Small intestine (tissue), 16 donors: ENCODE measurements at places on chromosomes 12 and 14. TPM values are rescaled to one million over a fixed set of nuclear protein-coding genes. Genes with fewer than 3 reads are reported as not detected.

- peak; percentile 64 for DNase-seq
- no peaks in the 10 kb centered on the region for H3K36me3 ChIP-seq
- peaks cover 22% of the 10 kb centered on the region for H3K4me1 ChIP-seq
- H3K27me3 ChIP-seq: no peaks in the 10 kb centered on the region
Observed at GRCh38 chr12:57579677-57580465, 11.1 kb upstream of the PIP4K2C start.

GRCh38 chr12:92973614-92974013, 44.5 kb upstream of the EEA1 start:
- no peaks in the 10 kb centered on the region for H3K36me3 ChIP-seq
- no peaks in the 10 kb centered on the region for H3K4me1 ChIP-seq
- no peak overlapping the region for H3K4me3 ChIP-seq
- no peak overlapping the region for H3K27ac ChIP-seq

- H3K36me3 ChIP-seq: no peaks in the 10 kb centered on the region
Observed at GRCh38 chr12:54555670-54556257, 6.4 kb downstream of the PDE1B start.

- peaks cover 18% of the 10 kb centered on the region for H3K4me1 ChIP-seq
- peaks cover 6% of the 10 kb centered on the region for H3K36me3 ChIP-seq
- H3K27ac ChIP-seq: no peak overlapping the region
- no peak overlapping the region for H3K4me3 ChIP-seq
- DNase-seq: no peak
Observed at GRCh38 chr14:89613260-89614008, 196.4 kb upstream of the FOXN3 start.

DNA sequence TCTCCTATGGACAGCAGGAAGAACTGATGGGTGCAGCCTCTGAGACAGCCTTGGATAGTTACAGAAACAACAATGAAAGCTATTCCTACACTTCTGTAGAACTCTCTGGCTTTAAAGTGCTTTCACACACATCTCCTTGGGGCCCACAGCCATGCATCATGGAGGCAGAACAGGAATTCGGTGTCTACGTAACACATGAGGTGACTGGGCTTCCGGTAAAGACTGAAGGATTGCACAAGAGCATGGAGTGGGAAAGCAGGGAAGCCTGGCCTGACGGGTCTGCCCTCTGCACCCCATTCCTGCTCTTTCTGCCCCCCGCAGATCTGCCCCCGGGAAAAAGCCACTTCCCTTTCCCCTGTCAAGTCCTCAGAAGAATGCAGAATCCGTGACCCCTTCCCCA, 82.6 kb downstream of the VWF start:
- DNase-seq: no peak
- no peak overlapping the region for H3K4me3 ChIP-seq
- peaks cover 2% of the 10 kb centered on the region for H3K27me3 ChIP-seq
- H3K4me1 ChIP-seq: no peaks in the 10 kb centered on the region
- H3K27ac ChIP-seq: no peak overlapping the region
- no peaks in the 10 kb centered on the region for H3K36me3 ChIP-seq

GRCh38 chr12:46454981-46455380, 82.4 kb upstream of the SLC38A2 start:
- H3K27me3 ChIP-seq: no peaks in the 10 kb centered on the region
- peaks cover 3% of the 10 kb centered on the region for H3K4me1 ChIP-seq
- H3K4me3 ChIP-seq: no peak overlapping the region
- H3K36me3 ChIP-seq: no peaks in the 10 kb centered on the region
- no peak for DNase-seq
- H3K27ac ChIP-seq: no peak overlapping the region

GRCh38 chr14:92021523-92021922, 18.3 kb downstream of the TRIP11 start:
- no peaks in the 10 kb centered on the region for H3K4me1 ChIP-seq
- H3K27ac ChIP-seq: no peak overlapping the region
- no peaks in the 10 kb centered on the region for H3K27me3 ChIP-seq
- H3K4me3 ChIP-seq: no peak overlapping the region

GRCh38 chr12:9708853-9709252, 24.0 kb downstream of the CLECL1 start:
- H3K27me3 ChIP-seq: no peaks in the 10 kb centered on the region
- H3K27ac ChIP-seq: no peak overlapping the region
- H3K4me3 ChIP-seq: no peak overlapping the region
- no peaks in the 10 kb centered on the region for H3K4me1 ChIP-seq
- no peaks in the 10 kb centered on the region for H3K36me3 ChIP-seq

DNA sequence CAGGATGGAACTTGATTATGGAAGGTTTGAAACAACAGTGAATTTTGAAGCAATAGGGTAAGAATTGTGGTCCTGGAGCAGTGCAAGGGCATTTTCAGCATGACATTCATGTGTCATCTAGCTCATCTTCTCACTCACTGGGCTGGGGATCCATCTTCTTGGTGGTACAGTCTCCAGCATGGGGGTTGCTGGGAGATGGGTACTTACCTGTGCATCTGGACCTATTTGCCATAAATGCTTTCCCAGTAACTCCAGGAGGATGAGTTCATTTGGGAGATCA, 7.2 kb downstream of the HSP90AA1 start:
- DNase-seq: no peak
- H3K4me1 ChIP-seq: no peaks in the 10 kb centered on the region
- peaks cover 11% of the 10 kb centered on the region for H3K36me3 ChIP-seq
- H3K27me3 ChIP-seq: no peaks in the 10 kb centered on the region
- H3K4me3 ChIP-seq: no peak overlapping the region

- H3K27ac ChIP-seq: no peak overlapping the region
- H3K4me3 ChIP-seq: no peak overlapping the region
Observed at GRCh38 chr12:24931666-24932405, 17.1 kb downstream of the BCAT1 start.

GRCh38 chr12:84696908-84697540, 215.6 kb downstream of the SLC6A15 start:
- no peaks in the 10 kb centered on the region for H3K27me3 ChIP-seq
- no peak overlapping the region for H3K27ac ChIP-seq
- no peak overlapping the region for H3K4me3 ChIP-seq
- no peaks in the 10 kb centered on the region for H3K4me1 ChIP-seq

DNA sequence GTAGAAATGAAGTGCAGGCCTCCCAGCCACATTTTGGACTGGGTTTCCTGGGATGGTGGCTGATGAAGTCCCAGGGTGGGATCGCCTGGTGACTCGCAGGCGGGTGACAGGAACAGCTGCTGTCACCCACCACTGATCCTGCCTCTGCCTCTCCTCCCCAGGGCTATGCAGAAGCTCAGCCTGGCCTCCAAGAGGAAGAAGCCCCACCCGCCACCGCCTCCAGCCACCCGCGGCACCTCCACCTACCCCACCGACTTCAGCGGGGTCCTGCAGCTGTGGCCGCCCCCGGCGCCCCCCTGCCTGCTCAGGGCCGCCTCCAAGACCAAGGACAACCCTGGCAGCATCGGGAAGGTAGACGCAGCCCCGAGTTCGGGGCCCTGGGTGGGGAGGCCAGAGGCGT, 28.3 kb downstream of the KIF26A start:
- H3K4me3 ChIP-seq: no peak overlapping the region
- H3K27me3 ChIP-seq: no peaks in the 10 kb centered on the region
- DNase-seq: no peak
- no peaks in the 10 kb centered on the region for H3K36me3 ChIP-seq
- no peak overlapping the region for H3K27ac ChIP-seq

DNA sequence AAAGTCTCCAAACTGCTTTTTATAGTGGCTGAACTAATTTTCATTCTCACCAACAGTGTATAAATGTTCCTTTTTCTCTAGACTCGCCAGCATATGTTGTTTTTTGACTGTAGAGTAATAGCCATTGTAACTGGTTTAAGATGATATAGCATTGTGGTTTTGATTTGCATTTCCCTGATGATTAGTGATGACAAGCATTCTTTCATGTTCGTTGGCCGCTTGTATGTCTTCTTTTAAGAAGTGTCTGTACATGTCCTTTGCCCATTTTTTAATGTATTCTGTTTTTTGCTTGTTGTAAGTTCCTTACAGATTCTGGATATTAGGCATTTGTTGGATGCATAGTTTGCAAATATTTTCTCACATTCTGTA, 404.9 kb downstream of the FLRT2 start:
- no peaks in the 10 kb centered on the region for H3K36me3 ChIP-seq
- peak overlapping the region; percentile 35 for H3K4me3 ChIP-seq
- no peaks in the 10 kb centered on the region for H3K27me3 ChIP-seq

GRCh38 chr14:103126873-103127304, 3.6 kb downstream of the TNFAIP2 start:
- H3K27me3 ChIP-seq: peaks cover 3% of the 10 kb centered on the region
- peaks cover 26% of the 10 kb centered on the region for H3K4me1 ChIP-seq
- no peak overlapping the region for H3K27ac ChIP-seq

GRCh38 chr12:126480451-126480850, 1415.2 kb downstream of the AACS start:
- H3K27ac ChIP-seq: no peak overlapping the region
- no peaks in the 10 kb centered on the region for H3K27me3 ChIP-seq
- no peak overlapping the region for H3K4me3 ChIP-seq
- no peaks in the 10 kb centered on the region for H3K4me1 ChIP-seq
- no peaks in the 10 kb centered on the region for H3K36me3 ChIP-seq
- DNase-seq: no peak

DNA sequence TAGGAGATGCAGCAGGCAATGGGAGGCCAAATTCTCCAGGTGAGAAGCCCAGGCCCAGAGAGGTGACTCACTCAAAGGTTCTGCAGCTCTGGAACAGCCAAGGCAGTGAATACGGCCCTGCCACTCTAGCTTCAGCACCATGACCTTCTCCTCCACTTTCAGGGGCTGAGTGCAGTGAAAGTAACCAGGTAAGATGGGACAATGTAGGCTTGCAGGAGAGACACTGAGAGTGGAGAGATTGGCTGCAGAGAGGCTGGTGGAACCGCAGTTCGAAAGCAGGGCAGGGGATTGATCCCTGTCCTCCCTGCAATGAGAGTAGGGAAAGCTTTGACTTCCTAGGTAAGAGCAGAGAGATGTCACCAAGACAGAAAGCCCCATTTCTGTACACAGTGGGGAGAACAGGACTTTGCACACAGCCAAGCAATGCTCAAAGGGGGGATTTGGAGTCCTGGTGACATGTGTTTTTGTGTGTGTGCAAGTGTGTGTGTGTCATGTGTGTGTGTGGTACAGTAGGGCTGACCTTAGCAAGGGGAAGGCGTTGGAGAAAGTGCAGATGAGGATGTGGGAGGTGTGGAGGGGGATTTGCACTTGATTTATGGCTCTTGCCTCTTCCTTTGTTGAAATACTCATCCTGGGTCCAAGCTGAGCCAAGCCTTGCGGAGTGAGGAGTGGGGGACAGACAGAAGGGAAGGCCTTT, 12.7 kb downstream of the DHRS2 start:
- no peaks in the 10 kb centered on the region for H3K36me3 ChIP-seq
- no peak for DNase-seq
- no peaks in the 10 kb centered on the region for H3K4me1 ChIP-seq
- no peak overlapping the region for H3K27ac ChIP-seq
- no peaks in the 10 kb centered on the region for H3K27me3 ChIP-seq

GRCh38 chr12:95790917-95791849, 619 bp upstream of the NTN4 start:
- H3K27ac ChIP-seq: peak overlapping the region; percentile 37
- H3K27me3 ChIP-seq: peaks cover 3% of the 10 kb centered on the region
- peak overlapping the region; percentile 66 for H3K4me3 ChIP-seq
- peaks cover 5% of the 10 kb centered on the region for H3K36me3 ChIP-seq

DNA sequence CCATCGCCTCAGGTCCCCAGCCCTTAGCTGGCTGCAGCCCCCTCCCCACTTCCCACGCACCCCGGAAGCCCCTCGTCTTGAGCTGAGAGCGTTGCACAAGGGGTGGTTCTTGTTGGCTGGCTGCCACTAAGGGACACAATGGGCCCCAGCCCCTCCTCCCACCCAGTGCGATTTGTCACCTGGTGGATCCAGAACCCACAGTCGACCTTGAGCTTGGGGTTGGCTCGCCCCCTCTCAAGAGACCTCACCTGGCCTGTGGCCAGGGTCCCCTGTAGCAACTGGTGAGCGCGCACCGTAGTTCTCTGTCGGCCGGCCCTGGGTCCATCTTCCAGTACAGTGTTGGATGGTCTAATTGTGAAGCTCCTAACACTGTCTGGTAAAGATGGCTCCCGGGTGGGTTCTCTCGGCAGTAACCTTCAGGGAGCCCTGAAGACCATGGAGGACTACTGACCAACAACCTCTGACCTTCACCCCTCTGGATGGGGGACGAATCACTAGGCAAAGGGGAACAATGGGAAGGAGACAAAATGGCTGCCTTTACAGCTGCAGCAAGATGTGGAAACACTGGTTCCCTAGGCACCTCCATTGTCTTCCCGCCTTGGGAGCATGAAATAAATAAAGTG, 6.6 kb downstream of the PHB2 start:
- peak overlapping the region; percentile 98 for H3K27ac ChIP-seq
- peak; percentile 80 for DNase-seq
- H3K4me1 ChIP-seq: peaks cover 6% of the 10 kb centered on the region
- H3K36me3 ChIP-seq: peaks cover 8% of the 10 kb centered on the region

GRCh38 chr12:105470601-105471000, 140.1 kb downstream of the C12orf75 start:
- no peaks in the 10 kb centered on the region for H3K4me1 ChIP-seq
- H3K36me3 ChIP-seq: no peaks in the 10 kb centered on the region
- no peak overlapping the region for H3K27ac ChIP-seq

DNA sequence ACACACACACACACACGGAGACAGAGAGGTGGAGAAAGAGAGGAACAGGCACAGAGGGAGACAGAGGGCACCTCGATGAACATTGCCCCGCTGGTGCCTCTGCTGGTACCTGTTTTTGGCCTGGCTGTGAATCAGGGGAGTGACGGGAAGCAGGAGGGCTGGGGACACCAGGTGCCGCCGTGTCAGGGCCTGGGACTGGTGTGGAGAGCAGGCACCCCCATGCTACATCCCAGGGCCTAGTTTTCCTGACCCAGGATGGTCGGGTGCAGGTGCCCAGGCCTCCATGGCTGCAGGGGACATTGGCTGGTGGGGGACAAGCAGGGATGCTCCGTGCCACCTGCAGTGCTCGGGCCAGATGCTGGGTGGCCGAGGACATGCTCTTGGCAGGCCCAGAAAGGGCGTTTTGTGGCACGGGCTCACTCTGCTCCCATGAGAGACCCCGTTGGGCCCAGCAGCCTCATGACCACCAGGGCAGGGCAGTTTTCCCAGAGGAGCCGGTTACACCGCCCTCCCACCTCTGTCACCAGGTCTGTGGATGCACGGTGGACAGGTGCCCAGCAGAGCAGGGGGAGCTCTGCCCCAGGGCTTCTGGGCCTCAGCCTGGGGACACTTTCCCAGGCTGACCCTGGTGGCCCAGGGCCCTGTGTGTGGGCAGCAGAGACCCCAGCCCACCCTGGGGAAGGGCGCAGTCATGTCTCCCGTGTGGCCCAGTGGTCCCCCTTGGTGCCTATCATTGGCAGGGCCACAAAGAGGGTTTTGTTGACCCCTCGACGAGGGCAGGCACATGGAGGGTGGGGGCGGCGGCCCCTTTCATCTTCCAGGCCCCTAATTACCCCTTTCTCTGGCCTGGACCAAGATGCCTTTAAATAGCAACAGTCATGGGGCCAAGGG, 207.5 kb upstream of the RTL1 start:
- H3K4me1 ChIP-seq: no peaks in the 10 kb centered on the region
- DNase-seq: no peak
- H3K4me3 ChIP-seq: no peak overlapping the region
- no peaks in the 10 kb centered on the region for H3K36me3 ChIP-seq
- no peaks in the 10 kb centered on the region for H3K27me3 ChIP-seq

- DNase-seq: no peak
- H3K4me3 ChIP-seq: no peak overlapping the region
- H3K27me3 ChIP-seq: no peaks in the 10 kb centered on the region
- no peaks in the 10 kb centered on the region for H3K4me1 ChIP-seq
- no peaks in the 10 kb centered on the region for H3K36me3 ChIP-seq
Observed at GRCh38 chr12:13148485-13148847, 45.0 kb upstream of the GSG1 start.

B4GALNT3 gene
- 0.45 TPM for polyA plus RNA-seq

KRT79 gene
- not detected for polyA plus RNA-seq

NXPH4 gene
- polyA plus RNA-seq: 0.27 TPM

GRIN2B gene
- polyA plus RNA-seq: 0.01 TPM

PARPBP gene
- 12.1 TPM for polyA plus RNA-seq

ARHGEF25 gene
- 11.8 TPM for polyA plus RNA-seq

MFAP5 gene
- polyA plus RNA-seq: not detected
